ENCODE measurements at places on chromosomes 12 and 14.

GRCh38 chr12:47783024-47783755 is 10.2 kb downstream of the SLC48A1 start:
- DNase-seq, result no peak

- DNase-seq, result no peak
Measured at GRCh38 chr12:24023081-24023480, 73.6 kb upstream of the SOX5 start.

DNA sequence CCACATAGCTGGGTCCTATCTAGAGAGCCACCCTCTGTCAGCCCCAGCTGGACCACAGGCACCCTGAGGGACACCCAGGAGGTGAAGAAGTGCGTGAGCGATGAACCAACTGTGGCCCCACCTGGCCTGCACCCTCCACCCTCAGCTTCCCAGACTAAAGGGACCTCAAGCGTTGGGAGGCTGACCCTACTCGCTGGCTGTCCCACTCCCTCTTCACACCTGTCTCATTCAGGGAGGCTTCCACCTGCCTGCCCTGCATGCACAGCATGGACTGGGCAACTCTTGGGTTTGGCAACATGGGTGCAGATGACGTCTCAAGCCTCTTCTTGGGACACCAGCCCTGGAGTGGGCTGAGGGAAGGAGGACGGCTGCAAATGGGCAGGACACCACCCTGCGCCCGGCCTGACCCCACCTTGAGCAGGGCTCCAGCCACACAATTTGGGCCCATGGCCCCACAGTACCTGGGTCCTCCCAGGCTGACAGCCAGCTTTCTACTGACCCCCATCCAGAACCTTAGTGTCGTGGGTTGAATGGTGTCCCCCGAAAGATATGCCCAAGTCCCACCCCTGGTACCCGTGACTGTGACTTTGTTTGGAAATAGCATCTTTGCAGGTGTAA is 2.1 kb downstream of the TMEM179 start:
- DNase-seq, result no peak

DNA sequence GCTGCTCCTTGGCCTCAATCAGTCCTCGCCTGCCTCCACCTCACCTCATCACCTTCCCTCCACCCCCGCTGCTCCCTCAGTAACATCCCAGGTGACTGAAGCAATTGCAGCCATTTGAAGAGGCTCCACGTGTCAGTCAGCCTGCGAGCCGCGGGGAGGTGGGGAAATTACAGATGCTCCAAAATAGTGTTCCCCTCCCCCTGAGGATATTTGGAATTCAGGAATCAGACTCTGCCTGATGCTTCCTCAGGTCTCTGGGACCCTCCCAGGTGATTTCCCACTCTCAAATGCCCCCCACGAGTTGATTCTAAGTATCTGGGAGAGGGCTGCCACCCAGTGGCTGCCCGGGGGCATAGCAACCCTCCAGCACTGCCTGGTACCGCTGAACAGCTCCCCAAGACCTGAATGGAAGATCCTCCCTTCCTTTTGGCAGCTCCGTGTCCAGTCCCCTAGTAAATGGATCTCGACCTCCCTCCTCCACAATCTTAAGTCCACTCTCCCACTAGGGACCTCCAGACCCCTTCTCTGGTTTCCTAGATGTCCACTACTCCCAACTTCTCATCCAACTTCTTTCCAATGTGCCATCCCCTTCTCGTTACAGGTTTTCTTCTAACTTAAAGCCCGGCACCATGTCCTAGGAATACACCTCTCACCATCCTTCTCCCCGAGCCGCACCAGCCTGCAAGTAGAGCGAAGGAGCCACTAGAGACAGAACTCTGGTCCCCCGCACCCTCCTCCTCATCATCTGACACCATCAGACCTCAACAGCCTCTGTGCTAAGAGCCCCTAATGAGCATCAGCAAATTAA is 1.4 kb upstream of the ASIC1 start:
- DNase-seq, result peak; percentile 79

DNA sequence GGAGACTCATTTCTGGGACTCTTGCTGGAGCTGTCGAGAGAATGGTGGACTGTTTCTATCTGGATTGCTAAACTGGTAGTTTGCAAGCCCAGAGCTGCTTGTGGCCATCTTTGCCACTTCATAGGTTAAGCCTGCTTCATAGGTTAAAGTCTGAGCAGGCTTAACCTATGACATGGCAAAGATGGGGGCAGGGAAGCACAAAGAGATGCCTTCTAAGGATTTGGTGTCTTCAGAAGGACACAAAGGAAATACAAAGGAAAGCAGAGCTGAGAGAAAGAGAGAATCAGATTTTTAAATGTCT is 78.4 kb upstream of the MAX start:
- DNase-seq, result no peak

DNA sequence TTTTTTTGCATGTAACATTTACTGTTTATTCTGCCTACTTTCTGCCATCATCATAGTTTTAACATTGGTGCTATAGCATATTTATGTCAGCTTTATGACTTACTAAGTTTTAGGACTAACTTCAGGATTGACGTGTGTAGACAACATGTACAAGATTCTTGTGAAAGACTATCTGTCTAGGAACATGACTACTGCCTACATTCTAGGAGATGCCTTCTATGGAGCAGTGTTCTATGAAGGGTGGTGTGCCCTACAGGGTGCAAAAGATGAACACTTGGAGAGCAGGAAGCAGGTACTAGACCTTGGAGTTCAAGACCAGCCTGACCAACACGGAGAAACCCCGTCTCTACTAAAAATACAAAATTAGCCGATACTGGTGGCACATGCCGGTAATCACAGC is 118.6 kb downstream of the FGD4 start:
- DNase-seq, result no peak

- no peak for DNase-seq
Measured at GRCh38 chr14:98931911-98932310, 340.1 kb downstream of the BCL11B start.

GRCh38 chr14:54766276-54767138 is 136.1 kb downstream of the GCH1 start:
- DNase-seq, result no peak

GRCh38 chr12:123118497-123118896 is 32.4 kb downstream of the PITPNM2 start:
- no peak for DNase-seq

DNA sequence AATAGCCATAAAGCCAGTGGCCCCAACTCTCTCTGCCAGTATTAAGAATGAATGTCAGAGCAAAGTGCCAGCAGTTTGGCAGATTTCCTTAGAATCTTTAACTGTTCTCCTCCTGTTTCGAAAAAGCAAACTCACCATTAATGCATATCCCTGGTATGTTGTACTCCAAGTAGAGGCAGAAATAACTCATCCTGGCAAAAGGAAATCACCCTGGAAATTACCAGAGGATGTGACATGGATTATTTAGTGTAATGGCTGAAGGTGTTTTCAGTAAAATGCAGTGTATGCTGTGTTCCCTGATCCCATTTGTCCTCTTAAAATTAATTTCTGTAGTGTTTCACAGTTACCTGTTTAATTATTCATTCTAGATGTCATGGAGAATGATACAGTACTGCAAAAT is 105.3 kb downstream of the PDZRN4 start:
- no peak for DNase-seq

GRCh38 chr14:37708481-37708880 is 113.1 kb downstream of the TTC6 start:
- DNase-seq, result no peak

DNA sequence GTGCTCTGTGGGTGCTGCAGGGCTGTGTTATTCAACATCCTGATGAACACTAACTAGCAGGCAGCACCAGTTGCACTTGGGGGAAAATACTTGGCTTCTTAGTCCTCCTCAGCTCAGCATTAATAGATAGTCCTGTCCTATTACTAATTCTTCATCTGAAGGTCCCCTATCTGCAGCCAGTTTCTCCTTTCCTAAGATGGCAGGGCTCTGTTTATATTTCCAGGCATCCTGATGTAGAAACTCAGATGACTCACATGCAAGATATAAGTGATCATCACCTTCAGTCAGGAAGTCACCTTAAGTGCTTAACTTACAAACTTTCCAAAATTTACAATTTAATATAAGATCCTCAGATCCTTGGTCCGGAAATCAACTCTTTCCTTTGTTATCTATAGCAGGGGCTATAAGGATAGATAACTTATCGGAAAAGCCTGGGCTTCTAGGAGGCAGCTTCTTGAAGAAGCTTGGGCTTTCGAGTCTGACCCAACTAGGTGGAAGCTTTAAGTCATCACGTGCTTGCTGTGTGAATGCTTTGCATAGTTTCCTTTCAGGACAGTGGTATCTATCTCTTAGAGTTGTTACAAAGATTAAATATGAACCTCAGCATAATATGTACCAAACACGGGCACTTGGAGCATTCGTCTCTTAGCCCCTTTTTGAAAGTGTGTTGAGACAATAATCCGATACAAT is 181.0 kb upstream of the GRIP1 start:
- no peak for DNase-seq

GRCh38 chr12:54853933-54854538 is at the start of gene MUCL1:
MUCL1 (plus strand) TSS chr12:54854516; CDS start chr12:54854583, 67 bp downstream.
- peak; percentile 13 for DNase-seq

GRCh38 chr14:91005716-91006115 is 54.7 kb downstream of the RPS6KA5 start:
- DNase-seq, result peak; percentile 29

- no peak for DNase-seq
Measured at GRCh38 chr14:30291216-30291615, 267.7 kb upstream of the G2E3 start.

DNA sequence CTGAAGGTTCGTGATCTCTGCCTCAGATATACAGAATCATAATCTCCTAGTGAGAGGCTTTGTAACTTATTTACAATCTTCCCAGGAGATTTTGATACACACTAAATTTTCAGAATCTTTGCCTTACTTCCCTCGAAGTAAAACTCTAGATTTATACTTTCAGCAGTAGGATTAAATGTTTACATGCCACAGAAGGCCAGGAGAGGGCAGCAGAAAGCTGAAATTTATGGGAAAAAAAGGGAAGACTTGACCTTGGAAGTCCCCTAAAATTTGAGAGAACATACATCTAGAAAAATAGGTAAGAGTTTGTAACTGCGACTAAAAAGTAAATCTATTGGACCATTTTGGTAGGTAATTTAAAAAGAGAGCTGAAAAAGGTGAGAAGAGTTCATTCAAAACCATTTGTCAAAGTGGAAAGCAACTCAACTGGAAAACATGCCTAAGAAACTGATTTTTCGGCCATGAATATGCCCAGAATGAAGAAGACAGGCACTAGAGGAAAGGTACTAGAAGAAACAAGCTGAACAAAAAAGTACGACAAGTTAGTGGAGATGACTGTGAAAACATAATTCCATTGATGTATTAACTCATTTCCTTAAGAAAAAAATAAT is 242.0 kb upstream of the MDGA2 start:
- DNase-seq, result peak; percentile 10

- no peak for DNase-seq
Measured at GRCh38 chr14:29454026-29454693, 473.5 kb downstream of the PRKD1 start.

DNA sequence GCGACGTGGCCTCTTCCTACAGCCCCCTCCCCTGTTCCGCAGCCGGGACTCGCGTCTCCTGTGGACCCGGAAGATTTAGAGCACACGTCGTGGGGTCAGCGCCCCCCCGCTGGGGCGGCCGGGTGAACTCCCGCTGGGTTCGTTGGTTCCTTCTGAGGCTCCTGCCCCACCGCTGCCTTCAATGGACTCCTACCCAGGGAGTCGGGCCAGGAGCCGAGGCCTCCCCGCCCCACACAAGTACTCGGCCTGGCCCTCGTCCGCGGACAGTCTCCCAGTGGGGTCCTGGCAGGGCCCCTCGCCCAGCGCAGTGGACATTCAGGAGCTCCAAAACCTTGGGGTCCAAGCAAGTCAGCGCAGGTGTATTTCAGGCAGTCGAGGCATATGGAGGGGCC is 1.2 kb downstream of the MMP17 start:
- no peak for DNase-seq

- no peak for DNase-seq
Measured at GRCh38 chr14:99460793-99461192, 19.9 kb downstream of the SETD3 start.

DNA sequence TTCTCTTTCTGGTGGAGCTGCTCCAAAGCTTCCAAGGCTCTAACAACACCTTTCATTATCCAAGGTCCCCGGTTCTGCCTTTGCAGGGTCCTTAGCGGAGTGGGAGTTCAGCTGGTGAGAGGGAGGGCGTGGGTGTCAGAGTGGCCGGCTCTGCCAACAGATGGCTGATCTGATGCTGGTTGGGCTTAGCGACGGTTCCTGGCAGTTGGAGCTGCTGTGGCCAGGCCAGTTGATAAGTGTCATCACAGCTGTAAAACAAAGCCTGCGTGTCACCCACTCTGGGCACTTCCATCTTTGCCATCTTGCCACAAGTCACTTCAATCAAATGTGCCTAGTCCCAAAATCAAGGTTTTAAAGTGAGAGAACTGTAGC is 36.3 kb downstream of the RIN3 start:
- DNase-seq, result no peak

- no peak for DNase-seq
Measured at GRCh38 chr12:9248435-9248834, 40.2 kb upstream of the PZP start.

GRCh38 chr12:62744551-62744950 is 190.4 kb downstream of the PPM1H start:
- no peak for DNase-seq

DNA sequence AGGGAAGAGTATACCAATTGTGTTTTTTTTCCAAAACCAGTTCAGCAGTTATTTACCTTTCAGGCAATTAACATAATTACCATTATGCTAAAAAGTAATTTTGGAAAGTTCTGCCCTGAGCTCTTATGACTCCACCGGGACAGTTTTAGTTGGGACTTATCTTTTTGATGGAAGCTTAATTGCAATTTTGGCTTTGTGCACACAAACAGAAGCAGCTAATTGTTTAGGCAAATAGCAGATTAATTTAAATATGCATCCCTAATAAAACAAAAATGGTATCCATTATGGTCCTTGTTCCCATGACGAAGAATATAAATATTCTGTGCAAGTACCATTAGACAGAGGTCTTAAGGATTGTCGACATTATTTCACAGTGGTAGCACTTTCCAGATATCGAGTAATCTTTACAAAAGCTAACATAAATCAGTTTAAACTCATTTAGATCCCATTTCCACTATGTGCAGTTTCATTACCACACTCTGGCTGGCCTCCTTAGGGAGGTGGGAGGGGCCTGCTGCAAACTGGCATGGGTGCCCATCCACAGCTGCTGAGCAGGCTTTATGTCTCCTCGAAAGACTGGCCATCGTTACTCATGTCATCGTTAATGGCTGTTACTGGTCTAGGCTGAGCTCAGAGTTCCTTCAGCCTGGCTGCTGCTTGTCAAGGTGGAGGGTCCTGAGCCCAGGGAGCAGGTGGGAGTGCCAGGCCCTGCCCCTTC is 68.2 kb downstream of the FBXW8 start:
- DNase-seq, result no peak

- no peak for DNase-seq
Measured at GRCh38 chr14:20655851-20656250, 14.4 kb upstream of the OR6S1 start.

- DNase-seq, result peak; percentile 69
Measured at GRCh38 chr12:57085999-57086492, 2.9 kb upstream of the NAB2 start.
